NCI-H446 (cell line): ENCODE measurements at places on chromosomes 7 and 10.

GRCh38 chr7:1940402-1940786 lies 270.3 kb downstream of the ELFN1 start:
- no peak for DNase-seq

GRCh38 chr10:75111365-75111906 lies at the start of gene SAMD8:
Gene SAMD8 (plus strand): TSS chr10:75111656. CDS start chr10:75150529, 38,873 bp downstream.
- DNase-seq = peak; percentile 92

- DNase-seq = no peak
Measured at GRCh38 chr10:88901206-88901983, 21.4 kb downstream of the STAMBPL1 start.

GRCh38 chr10:125231116-125231812 lies 70.9 kb upstream of the CTBP2 start:
- no peak for DNase-seq

DNA sequence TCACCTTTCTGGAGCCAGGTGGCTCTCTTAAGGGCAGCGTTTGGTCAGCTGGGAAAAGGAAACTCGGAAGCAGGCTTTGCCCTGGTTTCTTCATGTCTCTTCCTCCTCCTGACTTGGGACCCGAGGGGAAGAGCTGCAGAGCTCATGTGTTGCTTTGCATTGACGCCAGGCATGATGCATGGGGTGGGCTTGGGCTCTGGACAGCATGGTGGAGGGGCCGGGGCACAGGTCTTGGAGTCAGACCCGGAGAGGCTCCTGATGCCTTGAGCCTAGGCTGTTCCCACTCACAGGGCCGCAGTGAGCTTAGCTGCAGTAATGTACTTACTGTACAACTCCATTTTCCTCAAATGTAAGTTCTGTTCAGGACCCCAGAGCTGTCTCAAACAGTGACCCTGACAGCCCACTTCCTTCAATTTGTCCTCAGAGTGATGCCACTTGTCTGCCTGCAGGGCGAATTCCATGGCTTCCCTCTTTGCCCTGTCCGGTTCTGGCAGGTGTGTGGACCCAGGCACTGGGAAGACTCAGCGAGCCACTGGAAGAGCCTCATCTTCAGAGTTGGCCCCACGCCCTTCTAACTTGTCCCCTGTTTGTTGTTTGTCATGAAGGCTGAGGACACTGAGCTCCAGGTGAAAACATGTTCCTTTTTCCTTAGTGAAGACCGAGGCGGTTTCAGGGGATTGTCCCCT lies 50.2 kb downstream of the ZNF467 start:
- no peak for DNase-seq

- no peak for DNase-seq
Measured at GRCh38 chr7:516606-517456, 2.8 kb downstream of the PDGFA start.

DNA sequence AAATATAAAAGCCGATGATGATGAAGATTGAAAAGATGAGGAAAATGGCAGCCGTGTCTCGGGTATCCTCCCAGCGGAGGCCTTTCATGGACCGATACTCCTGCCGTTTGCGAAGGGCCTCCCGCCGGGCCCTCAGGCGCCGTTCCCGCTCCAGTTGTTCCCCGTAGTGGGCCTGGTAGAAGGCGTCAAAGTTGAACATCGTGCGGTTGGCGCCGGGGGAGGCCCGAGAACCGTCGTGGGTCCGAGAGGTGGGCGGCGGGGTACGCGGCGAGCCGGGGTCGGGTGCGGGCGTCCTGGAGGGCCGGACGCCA lies 553 bp downstream of the DNAJC30 start:
- no peak for DNase-seq

DNA sequence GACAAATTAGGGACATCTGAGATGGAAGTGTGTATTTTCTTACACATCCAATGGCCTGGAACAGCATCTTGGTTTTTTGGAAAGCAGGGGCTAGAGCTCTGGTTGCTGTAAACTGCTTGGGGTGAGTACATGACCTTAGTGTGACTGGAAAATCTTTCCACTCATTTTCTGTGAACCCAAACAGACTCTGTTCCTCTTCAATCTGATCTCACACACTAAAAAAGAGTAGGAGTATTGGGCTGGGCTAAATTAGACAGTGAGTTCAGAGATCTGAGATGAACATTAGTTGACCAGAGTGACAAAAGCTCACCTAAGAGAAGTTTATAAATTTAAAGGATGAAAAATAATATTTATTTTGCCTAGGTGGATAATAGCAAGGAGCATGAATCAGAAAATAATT lies 59.2 kb downstream of the OR13A1 start:
- no peak for DNase-seq

DNA sequence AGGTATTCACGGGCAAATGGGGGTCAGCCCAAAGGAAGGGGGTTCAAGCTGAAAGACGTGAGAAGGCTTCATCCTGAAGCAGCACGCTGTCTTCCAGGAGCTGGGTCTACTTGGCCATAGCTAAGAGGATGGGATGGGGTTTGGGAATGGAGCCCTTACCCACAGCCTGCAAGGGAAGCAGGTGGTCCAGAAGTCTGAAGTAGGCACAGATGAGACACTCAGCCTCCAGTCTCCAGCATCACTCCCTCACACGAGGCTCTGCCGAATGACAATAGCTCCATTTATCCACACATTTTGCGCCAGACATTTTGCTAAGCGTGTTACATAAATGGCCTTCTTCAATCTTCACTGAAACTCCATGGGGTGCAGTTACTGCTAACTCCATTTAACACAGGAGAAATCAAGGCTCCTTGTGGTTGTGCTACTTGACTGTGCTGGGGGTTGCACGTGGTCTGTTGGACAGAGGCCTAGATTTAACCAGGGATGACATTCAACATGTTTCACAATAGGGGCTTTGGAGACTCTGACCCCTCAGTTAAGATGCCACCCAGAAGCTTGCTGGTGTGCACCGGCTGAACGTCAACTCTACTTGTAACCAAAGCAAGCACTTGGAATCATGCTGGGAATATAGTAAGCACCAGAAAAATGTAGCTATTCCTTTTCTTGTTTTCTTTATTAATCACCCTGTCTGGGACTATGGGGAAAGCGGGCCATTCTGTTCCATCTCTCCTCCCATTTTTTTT lies 85.3 kb downstream of the FAM241B start:
- no peak for DNase-seq

- DNase-seq = no peak
Measured at GRCh38 chr10:102389894-102390293, 5.6 kb upstream of the NFKB2 start.

- no peak for DNase-seq
Measured at GRCh38 chr7:12800486-12800885, 113.1 kb downstream of the ARL4A start.

DNA sequence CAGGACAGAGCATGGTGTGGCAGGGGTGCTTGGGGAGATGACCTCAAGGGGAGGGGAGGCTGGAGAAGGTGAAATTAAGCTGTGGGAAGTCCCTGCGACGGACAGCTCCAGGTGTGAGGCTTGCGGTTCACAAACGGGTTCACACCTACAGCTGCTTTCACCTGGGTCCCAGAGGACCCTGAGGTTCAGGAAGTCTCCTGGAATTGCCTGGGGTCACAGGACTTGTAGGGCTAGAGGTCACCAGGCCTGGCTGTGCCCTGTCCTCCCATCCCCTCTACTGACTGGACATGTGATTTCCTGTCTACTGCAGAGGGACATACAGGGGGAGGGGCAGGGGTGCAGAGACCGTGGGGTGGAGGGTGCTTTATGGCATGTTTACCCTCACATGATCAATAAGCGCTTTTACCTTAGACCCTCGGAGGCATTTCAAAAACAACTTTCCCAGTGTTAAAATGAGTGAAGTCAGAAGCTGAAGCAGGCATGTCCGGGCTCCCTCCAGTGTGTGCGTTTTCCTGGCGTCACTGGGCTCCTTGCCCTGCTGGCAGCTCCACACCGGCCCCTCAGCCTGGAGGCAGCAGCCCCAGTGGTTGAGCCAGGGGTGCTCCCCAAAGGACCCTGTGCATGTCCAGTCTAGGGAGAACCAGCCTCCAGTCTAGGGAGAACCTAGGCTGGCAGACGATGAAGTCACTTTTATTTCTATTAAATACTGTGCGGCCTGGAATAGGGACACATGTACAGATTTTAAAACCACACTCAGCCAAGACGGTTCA lies 66.6 kb upstream of the IGFBP3 start:
- no peak for DNase-seq

DNA sequence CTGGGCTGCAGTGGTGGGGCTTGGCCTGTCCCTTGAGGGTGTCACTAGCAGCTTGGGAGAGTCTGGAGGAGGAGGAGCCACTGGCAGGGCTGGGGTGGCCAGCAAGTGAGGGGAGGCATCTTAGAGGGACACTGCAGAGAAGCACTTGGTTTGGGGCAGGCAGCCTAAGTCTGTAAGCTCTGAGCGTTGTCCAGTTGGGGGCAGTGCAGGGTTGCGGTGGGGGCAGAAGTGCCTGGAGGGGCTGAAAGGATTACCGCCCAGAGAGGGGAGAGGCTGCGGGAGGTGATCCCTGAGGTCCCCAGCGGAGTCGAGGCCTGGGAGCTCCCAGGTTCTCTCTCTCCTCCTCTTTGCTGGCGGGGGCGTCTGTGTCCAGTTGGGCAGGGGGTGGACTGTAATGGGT lies 7.4 kb downstream of the ADCYAP1R1 start:
- DNase-seq = no peak

DNA sequence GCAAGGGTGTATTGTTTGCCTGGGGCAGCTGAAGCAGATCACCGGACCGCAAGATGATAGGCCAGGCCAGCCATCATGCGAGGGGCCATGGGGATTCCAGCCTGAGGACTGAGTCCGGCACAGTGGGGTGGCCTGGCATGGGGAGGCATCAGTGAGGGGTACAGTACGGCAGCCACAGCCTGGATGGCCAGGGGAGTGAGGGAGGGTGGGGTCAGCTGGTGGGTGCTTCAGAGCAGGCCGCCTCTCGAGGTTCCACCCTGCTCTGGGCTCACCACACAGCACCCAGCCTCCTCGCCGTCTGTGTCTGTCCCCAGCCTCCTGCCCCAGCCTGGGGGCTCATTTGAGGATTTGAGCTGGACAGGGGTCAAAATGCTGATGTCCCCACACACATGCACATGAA lies 508.5 kb upstream of the FOXK1 start:
- no peak for DNase-seq

DNA sequence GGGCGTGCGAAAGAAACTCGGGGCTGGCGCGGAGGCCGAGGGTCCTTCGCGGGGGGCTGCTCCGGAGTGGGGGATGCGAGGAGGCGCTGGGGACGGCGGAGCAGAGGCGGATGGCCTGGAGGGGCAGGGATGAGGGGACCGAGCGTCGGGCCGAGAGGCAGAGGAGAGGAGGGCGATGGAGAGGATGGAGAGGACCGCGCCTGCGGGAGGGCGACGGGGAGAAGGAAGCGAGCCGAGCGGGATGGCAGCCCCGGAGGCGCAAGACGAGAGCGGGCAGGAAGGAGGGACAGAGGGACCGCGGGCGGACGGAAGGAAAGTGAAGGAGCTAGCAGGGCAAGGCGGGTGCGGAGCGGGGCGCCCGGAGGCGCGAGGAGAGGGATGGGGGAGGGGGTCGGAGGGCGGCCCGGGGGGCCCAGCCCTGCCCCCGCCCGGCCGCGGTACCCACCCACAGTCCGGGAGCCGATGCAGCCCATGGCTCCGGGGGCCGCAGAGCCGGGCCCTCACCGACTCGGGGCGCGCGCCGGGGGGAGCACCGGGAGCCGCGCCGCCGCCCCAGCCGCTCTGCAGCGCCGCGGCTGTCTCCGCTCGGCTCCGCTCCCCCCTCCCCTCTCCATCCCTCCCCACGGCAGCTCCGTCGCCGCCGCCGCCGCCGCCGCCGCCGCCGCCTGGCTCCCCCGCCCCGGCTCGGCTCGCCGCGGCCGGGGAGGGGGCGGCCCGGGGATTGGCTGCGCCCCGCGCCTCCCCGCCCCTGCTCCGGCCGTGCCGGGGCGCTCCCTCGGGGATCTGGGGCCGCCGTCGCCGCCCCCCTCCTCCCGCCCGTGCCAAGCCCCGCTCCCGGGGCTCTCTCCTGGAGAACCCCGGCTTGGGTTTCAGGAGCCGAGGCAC lies at the start of gene FAM131B:
FAM131B (minus strand) TSS at position 583 of the 885 bp plus-strand sequence; CDS start at position 473, 110 bp downstream.
- no peak for DNase-seq

GRCh38 chr7:157437519-157438061 lies 100.8 kb downstream of the DNAJB6 start:
- DNase-seq = no peak
